ENCODE measurements at places on chromosomes 3 and 15.

- DNase-seq, result no peak
These were observed 61.0 kb downstream of the LIPC start for GRCh38 chr15:58492661-58493397.

DNA sequence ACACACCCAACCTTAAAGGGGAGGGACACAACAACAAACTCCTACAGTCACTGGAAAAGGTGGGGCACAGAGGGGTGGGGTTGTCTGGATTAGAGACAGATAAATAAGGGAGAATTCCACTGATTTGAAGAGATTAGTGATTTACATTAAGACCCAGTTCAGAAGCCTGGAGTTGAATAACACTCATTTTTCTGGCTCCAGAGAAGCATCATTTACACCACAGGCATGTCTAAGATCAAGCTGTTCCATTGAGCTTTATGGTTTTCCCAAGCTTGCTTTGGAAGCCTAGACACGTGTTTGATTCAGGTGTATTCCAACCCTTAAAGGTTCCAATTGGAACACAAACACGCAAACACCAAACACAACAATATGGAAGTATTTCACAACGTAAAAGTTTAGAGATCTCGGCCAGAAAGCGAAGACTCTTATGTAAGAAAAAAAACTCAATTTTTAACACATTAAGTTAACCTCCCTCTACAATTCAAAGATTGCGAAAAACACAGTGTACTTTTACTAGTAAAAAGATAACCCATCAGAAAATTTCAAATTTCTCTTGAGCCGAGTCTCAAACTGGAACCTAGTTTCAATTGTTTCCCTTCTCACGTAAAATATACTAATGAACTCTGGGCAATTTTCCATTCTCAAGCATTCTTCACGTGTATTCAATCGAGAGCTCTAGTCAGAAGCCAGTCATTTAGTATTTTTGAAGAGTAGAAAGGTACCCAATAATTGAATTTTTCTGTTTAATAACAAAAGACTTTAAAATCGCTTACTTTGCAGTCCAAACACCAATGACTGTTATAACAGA, 2.1 kb downstream of the TRA2B start:
- no peak for DNase-seq

GRCh38 chr3:53473422-53473821, 21.0 kb upstream of the CACNA1D start:
- no peak for DNase-seq

DNA sequence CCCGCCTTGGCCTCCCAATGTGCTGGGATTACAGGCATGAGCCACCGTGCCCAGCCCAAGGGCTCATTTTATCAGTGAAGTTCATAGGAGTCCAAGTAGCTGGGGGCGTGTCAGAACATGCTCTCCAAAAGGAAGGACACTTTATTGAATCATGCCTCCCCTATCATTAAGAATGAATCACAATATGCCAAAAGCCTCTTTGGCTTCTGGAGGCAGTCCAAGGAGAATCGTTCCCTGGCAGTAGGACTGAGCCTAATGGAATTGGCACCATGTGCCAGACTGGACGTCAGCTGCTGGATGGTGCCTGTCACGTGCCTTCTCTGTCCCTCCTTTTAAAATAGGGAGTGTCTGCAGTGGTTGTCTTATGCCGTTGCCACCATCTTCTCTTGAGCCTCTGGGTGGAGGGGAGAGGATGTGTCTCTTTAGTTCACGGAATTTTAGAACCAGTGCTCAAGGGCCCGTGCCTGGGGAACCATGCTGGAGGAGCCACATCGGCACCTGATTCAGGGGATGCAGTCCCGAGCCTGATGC, 234.7 kb upstream of the LYSMD4 start:
- no peak for DNase-seq

DNA sequence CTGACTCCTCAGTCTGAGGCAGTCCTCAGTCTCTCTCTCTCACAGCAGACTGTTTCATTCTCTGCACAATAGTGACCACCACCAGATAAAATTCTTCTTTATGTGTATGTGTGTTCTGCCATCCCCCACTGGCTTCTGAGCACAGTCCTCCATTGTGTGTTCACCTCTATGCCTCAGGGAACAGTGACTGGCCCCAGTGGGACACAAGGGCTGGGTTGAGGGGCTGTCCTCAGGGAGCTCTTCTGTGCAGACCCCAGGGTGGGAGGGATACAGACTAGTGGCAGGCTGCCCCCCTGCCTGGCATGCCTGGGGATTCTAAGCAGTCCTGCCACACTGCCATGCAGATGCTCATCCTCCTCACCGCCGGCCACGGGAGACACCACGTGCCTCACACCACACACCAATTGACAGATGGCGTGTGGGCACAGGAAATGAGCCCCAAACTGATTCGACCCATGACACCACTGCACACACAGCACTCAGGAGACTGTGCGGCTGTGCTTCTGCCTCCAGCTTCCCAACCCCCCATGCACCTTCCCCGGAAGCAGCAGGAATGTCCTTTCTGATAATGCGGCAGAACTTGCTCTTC, 237.6 kb upstream of the CHRNA7 start:
- DNase-seq, result no peak

GRCh38 chr3:195041871-195042742, 228.9 kb downstream of the XXYLT1 start:
- DNase-seq, result no peak

DNA sequence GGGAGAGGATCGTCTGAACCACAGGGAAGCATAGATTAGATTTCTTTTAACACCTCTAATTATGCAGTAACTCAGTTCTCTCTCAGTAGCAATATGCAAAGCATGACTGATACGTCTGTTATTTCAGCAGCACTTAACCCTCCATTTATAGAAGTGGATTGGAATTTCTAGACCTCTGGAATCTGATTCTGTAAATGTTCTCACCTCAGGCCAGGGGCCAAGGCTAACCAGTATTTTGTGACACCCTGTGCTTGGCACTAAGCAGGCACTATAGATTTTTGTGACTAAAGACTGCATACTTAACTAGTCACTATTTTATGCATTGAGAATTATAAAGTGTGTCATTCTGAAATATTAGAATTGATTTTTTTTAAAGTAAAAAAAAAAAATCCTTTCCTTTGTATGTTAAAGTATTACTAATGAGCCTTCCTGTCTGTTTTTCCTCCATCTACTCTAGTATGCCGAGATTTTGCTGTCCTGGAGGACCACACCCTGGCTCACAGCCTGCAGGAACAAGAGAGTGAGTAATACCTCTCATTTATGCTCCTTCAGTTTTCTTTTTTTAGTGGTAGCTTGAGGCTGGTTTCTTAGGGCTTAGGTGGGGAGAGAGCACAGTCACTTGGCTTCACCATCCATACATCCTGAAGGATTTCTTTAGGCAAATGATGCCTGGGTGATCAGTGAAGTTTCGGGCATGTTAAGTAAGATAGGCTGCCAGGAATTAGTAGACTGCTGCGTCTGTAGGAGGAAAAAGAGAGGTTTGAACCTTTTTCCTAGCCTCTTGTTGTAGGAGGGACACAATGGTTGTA, 26.5 kb upstream of the UTS2B start:
- DNase-seq, result no peak

GRCh38 chr3:3149560-3149959, 22.8 kb downstream of the TRNT1 start:
- DNase-seq, result no peak

GRCh38 chr15:99485992-99486370, 79.8 kb upstream of the MEF2A start:
- no peak for DNase-seq

- no peak for DNase-seq
These were observed 447.3 kb upstream of the KCNMB2 start for GRCh38 chr3:178088963-178089362.

- DNase-seq, result no peak
These were observed 222.4 kb downstream of the OXSM start for GRCh38 chr3:26012241-26012745.

DNA sequence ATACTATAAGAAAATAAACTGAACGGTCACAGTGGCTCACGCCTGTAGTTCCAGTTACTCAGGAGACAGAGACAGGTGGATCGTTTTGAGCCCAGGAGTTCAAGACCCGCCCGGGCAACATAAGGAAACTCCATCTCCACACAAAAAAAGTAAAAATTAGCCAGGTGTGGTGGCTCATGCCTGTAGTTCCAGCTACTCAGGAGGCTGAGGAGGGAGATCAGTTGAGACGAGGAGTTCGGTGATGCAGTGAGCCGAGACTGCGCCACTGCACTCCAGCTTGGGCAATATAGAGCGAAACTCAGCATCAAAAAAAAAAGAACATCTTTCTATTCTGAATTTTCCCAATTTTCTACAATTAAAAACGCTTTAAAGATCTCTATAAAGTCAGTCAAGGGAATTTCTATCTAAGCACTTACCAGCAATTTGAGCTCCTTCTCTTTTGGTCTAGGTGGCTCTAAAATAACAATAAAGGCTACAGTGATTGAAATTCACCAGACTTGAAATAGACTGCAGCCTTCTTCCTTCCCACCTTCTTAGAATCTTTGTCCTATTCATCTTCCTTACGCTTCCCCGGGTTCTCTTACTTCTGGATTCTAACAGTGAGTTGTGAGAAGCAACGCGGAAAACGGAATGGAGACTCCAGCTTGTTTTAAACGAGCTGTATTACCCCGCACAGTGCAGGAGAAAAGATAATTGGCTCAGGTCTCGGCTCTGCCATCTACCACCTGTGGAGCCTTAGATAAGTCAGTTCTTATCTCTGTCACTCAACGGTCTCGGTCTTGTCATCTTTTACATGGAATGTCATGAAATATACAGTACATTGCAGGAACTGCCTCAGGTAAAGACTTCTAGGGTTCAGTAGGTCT, 812 bp upstream of the SEC62 start:
- no peak for DNase-seq

DNA sequence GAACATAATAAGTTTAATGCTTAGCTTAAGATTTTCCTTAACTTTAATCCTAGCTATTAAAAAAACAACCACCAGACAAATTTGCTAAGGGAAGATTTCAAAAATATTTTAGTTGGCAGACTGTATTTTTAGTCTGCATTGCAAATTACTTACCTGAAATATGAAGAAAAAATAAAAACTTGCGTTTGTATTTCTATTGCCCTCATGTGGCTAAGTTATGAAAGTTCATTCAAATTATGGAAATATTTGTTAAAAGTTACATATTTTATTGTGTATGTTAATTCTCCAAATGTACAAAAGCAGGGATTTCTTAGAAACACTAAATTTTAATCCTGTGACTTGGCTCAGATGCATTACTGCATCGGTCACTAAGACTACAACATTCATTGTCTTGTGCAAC, 15.0 kb downstream of the GTF2A2 start:
- no peak for DNase-seq

DNA sequence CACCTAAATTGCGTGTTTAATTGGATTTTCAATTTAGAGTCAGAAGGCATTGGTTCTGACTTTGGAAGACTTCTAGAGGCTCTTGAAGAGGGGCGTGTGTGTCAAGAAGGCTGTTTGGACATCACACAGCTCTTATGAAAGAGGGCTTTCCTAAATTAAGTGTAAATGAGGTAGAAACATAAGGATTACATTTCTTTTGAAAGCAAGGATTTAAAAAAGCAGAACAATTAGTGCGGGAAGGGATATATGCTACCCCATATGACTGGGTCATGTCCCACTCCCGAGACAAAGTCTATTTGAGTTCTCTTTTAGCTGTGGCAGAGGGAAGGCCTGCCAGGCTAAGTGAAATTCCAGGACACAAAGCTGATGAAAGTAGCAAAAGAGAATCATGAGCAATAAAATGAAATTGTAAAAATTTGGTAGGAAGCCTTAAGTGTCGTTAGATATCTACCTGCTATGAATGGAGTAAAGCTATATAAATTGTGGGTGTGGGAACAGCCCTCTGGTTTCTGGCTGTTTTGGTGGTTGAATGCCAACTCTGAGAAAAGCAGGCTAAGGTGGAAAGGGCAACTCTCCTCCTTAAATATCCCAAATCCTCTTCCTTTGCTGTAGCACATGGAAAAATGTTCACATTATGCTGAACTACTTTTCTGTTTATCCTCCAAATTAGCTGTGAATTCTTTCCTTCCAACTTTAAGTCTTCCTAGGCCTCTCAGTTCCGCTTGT, 100.6 kb upstream of the TSC22D2 start:
- DNase-seq, result no peak

DNA sequence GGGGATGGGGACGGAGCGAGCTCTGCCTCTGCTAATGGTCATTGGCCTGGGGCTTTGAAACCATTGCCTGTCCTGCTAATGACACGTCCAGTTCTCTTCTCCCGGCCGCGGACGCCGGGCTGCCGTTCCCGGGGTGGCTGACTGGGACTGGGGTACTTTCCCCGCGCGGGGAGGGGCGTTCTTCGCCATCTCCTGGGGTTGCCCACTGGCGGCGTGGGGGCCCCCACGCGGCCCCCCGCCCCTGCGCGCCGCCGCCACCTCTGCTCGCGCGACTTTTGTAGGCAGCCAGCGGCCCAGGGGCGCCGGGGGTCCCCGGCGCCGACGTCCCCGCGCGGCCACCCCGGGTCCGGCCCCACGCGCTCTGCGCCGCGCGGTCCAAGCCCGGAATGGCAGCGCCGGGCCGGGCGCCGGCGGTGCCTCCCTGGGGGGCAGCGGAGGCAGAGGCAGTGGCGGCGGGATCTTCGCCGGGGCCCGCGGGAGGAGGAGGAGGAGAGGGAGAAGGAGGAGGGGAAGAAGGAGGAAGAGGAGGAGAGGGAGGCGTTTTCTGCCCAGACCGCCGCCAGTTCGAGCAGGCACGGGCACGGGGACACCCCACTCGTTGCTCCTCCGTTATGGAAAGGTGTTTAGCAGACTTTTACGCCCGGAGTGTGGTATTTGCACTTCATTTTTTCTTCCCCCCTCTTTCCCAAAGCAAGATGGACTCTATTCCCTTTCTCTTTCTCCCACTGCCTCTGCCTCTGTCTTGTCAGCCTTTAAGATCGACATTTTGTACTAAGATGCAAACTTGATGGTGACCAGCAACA, 2.3 kb downstream of the BBX start:
- no peak for DNase-seq

DNA sequence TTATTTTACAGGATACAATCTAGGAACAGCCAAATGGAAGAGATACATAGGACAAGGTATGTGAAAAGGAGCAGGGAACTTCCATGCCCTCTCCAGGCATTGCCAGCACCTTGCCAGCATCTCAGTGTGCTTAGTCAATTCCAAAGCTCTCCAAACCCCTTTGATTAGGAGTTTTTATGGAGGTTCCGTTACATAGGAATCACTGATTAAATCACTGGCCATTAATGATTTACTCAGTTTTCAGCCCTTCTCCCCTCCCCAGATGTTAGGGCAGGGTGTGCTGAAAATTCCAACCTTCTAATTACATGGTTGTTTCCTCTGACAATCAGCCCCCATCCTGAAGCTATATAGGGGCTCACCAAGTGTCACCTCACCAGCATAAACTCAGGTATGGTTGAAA, 11.5 kb downstream of the MYLK start:
- no peak for DNase-seq

- no peak for DNase-seq
These were observed 20.1 kb upstream of the SELENOT start for GRCh38 chr3:150583028-150583427.

DNA sequence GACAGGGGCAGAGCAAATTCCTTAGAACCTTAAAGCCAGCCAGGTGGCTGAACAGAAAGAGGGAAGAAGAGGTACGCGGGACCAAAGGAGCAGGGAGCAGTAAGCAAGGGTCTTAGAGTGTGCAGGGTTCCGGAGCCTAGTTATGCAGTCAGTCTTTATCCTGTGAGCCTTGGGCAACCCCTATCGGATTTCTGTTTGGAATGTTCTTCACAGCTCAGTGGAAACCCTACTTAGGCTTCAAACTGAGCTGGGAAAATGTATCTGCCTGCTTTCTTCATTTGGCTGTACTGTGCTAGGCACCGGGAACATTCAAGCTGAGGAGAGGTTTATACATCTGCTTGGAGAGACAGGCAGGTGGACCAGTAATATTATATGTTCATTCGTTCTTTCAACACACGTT, 37.1 kb downstream of the PSMD6 start:
- DNase-seq, result no peak

- DNase-seq, result no peak
These were observed 152.1 kb downstream of the PDE8A start for GRCh38 chr15:85133709-85134108.

GRCh38 chr3:106121491-106122289, 252.9 kb upstream of the CBLB start:
- no peak for DNase-seq

Measured in NCI-H2107 (cell line).